ENCODE measurements at places on chromosomes 12 and 14.
A peak's percentile ranks its signal among the peaks of the same experiment; 100 is the strongest.

GRCh38 chr12:93773122-93773871 is 96.1 kb downstream of the CRADD start:
- DNase-seq, result no peak

DNA sequence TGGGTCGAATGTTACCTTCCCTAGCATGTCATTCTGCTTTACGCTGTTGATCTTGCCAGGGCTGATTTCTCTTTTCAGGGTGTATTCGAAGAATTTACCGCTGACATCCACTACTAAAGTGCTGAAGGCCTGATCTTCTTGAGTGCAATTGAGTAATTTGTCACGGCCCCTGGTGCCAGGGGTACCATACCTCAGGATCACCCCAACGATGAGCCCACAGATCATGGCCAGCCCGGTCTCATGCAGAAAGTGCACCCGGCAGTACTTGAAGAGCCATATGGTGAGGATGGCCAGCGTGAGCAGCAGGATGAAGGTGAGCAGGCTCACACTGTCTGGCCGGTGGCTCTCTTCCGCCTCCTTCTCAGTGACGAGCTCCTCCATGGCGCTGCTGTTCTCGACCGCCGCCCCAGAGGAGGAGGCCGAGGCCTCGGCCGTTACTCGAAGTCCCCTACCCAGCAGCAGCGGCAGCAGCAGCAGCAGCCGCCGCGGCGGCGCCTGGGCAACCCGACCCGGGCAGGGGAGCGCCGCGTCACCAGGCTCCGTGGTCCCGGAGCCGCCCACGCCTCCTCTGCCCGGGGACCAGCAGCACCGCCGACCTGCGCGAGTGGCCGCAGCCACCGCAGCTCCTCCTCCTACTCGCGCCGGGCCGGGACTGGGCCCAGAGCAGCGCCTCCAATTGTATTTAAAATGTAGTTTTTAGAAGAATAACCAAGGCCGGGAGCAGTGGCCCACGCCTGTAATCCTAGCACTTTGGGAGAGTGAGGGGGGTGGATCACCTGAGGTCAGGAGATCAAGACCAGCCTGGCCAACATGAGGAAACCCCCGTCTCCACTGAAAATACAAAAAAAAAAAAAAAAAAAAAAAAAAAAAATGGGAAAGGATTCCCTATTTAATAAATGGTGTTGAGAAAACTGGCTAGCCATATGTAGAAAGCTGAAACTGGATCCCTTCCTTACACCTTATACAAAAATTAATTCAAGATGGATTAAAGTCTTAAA is 58.5 kb upstream of the TMPO start:
- peak; percentile 5 for DNase-seq

DNA sequence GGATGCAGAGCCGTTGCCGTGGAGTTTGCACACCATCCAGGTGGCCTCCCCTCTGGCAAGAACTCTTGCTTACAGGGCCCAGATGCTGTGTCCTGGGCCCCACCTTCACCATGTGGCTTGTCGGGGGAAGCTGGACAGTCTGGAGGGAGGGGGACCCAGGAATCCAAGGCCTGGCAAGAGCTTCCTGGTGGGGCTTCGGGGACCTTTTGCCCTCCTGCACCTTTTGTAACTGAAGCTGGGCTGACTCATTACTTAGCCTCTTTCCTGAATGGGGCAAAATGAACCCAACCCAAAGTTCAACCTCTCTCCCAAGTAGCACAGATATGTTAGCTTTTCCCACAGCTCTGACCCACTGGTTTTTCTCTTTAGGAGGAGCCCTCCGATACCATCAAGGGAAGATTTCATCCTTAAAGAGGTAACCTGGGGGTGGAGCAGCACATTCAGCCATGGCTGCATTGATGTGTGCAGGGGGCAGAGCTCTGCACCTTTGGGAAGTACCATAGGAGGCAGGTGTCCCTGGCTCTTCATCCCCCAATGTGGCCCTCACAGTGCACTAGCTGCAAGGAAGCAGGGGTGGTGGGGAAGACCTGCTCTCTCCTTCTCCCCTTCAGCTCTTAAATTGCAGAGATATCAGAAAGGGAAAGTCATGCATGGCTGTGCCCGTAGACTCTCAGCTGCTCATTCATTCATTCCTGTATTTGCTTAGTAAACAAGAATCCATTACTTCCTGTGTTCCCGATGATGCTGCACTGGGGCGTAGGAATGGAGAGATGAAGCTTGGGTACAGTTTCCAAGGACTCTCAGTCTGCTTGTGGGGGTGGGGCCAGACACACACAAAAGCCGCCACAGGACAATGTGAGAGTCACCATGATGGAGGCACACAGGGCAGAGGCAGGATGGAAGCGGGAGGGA is 13.0 kb downstream of the MVK start:
- DNase-seq, result no peak

DNA sequence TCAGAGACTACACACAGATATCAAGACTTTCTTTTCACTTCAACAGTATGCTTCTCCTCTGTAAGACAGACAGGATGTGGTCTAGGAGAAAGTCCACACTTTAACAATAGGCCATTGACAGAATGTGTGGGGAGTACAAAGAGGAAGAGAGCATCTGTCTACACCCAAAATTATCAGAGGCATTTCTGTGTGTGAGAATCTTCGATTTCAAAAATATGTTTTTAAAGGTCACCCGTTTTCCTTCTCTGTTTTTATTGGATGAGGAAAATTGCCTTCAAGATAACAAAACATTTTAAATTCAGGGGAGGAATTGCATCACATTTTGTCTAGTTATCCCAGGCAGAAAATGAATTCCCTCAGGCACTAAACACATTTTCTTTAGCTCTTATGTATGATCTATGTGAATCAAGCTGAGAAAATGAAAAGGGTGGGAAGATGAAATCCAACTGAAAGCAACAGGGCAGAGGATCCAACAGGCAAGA is 16.4 kb downstream of the NAV3 start:
- no peak for DNase-seq

GRCh38 chr12:58500399-58500798 is 419.9 kb downstream of the LRIG3 start:
- DNase-seq, result no peak

All from activated CD8-positive, alpha-beta memory T cell treated with anti-CD3 and anti-CD28 coated beads for 1 hour (primary cell).